Activated CD8-positive, alpha-beta memory T cell treated with anti-CD3 and anti-CD28 coated beads for 36 hours (primary cell): ENCODE measurements at places on chromosomes 2 and 18. TPM values are rescaled to one million over a fixed set of nuclear protein-coding genes. Genes with fewer than 3 reads are reported as not detected.

The CXCR1 gene
- not detected for total RNA-seq

The BCL11A gene
- total RNA-seq = 0.15 TPM

The FAP gene
- total RNA-seq = not detected

The MBOAT2 gene
- total RNA-seq = 3.5 TPM

The SLC8A1 gene
- 0.23 TPM for total RNA-seq

The SOX11 gene
- not detected for total RNA-seq

The CHST9 gene
- not detected for total RNA-seq
